ENCODE measurements at places on chromosomes 16 and 17. TPM values are rescaled to one million over a fixed set of nuclear protein-coding genes. Genes with fewer than 3 reads are reported as not detected.

The FADS6 gene
- not detected for total RNA-seq

The SP6 gene
- 0.05 TPM for total RNA-seq

The FSCN2 gene
- total RNA-seq = not detected

The TBC1D3G gene
- total RNA-seq = not detected

The ZNF213 gene
- total RNA-seq = 9.9 TPM

The DYNLRB2 gene
- total RNA-seq = not detected

The CIAO2B gene
- 220 TPM for total RNA-seq

- DNase-seq = no peak
These were observed 14.5 kb upstream of the FOXF1 start for GRCh38 chr16:86495756-86496261.

DNA sequence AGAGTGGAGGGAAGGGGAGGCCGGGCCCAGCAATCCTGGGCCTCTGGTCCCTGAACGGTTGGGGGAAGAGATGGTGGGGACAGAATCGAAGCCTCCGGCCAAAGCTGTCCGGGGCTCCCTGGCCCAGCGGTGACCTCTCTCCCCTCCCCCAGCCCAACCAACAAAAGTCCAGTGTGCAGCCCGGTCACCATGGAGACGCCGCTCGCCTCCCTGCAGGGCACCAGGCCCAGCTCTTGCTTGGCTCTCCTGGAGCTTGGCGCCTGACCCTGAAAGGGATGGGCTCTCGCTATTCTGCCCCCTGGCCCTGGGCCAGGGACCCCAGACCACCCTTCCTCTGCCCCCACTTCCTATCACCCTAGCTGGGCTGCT is 1.3 kb downstream of the METRN start:
- DNase-seq = no peak

DNA sequence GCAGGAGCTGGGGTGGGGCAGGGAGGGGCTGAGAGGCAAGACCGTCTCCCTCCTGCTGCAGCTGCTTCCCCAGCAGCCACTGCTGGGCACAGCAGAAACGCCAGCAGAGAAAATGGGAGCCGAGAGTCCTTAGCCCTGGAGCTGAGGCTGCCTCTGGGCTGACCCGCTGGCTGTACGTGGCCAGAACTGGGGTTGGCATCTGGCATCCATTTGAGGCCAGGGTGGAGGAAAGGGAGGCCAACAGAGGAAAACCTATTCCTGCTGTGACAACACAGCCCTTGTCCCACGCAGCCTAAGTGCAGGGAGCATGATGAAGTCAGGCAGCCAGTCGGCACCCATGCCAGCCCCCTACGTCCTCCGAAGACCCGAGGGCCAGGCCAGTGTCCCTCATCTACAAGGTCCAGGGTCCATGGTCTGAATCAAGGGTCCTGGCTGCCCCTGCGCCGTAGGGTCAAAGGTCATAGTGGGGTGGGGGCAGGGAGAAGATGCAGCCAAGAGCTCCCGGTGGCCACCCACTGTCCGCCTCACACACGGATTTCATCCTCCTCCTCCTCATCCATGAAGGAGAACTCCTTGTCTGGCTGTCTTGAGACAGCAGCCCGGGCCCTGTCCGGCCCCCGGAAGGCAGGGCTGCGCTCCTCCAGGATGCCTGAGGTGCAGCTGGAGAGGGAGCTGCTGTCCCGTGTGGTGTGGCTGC is 23.4 kb upstream of the CPSF4L start:
- no peak for DNase-seq

GRCh38 chr17:40854175-40854814 is 12.7 kb downstream of the KRT12 start:
- no peak for DNase-seq

- no peak for DNase-seq
These were observed 536 bp downstream of the SLC38A10 start for GRCh38 chr17:81294512-81295030.

GRCh38 chr17:8687737-8688466 is 56.7 kb downstream of the CCDC42 start:
- DNase-seq = no peak

DNA sequence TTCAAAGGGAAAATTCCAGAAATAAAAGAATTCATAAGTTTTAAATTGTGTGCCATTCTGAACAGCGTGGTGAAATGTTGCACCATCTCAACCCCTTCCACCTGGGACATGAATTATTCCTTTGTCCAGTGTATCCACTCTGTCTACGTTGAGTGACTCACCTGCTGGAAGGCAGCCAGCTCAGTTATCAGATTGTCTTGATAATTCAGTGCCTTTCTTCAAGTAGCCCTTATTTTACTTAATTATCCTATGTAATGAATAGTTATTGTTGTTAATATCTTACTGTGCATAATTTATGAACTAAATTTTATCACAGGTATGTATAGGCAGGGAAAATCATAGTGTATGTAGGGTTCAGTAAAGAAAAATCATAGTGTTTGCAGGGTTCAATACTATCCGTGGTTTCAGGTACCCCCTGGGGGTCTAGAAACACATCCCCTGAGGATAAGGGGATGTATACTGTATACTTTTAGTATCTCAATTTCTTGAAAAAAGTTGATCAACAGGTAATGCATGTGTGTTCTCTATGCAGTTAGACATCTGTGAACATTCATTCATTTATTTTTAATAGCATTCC is 7.7 kb upstream of the PCTP start:
- no peak for DNase-seq
